ENCODE measurements at places on chromosomes 16 and 17. TPM values are rescaled to one million over a fixed set of nuclear protein-coding genes. Genes with fewer than 3 reads are reported as not detected.

HEATR9 gene
- not detected for total RNA-seq

TCAP gene
- 0.33 TPM for total RNA-seq

PDILT gene
- total RNA-seq = not detected

MT3 gene
- total RNA-seq = 0.44 TPM

SLFN5 gene
- total RNA-seq = 139 TPM

CTRB2 gene
- total RNA-seq = not detected

CA4 gene
- total RNA-seq = not detected

TERB1 gene
- total RNA-seq = 0.11 TPM

NRN1L gene
- not detected for total RNA-seq

PIMREG gene
- total RNA-seq = 52.6 TPM

SRL gene
- total RNA-seq = 0.11 TPM

TCF25 gene
- 182 TPM for total RNA-seq

COA3 gene
- 72.0 TPM for total RNA-seq

TMUB2 gene
- 28.1 TPM for total RNA-seq

SLC6A2 gene
- total RNA-seq = not detected

SNTB2 gene
- total RNA-seq = 92.4 TPM

EVPLL gene
- not detected for total RNA-seq

PRAC2 gene
- not detected for total RNA-seq

SLC13A5 gene
- total RNA-seq = not detected

SPIRE2 gene
- 1.1 TPM for total RNA-seq

CCL7 gene
- 0.89 TPM for total RNA-seq

ATP2A1 gene
- 0.22 TPM for total RNA-seq

G6PC1 gene
- not detected for total RNA-seq

Measured in uterine smooth muscle cell (primary cell).